HCT116 (cell line): ENCODE measurements at places on chromosomes 1 and 21. TPM values are rescaled to one million over a fixed set of nuclear protein-coding genes. Genes with fewer than 3 reads are reported as not detected.

The CHODL gene
- total RNA-seq = not detected

The TMEM183A gene
- 64.7 TPM for total RNA-seq

The ATP1A2 gene
- total RNA-seq = not detected

The MYBPH gene
- total RNA-seq = 0.22 TPM

The ARHGAP30 gene
- 0.39 TPM for total RNA-seq

The FAM43B gene
- total RNA-seq = not detected

The RBM11 gene
- not detected for total RNA-seq

The SLC22A15 gene
- total RNA-seq = 3.1 TPM

The TRNAU1AP gene
- total RNA-seq = 29.7 TPM

The TIAM1 gene
- 47.8 TPM for total RNA-seq

The REN gene
- 0.47 TPM for total RNA-seq

The TNFAIP8L2 gene
- not detected for total RNA-seq

The NDUFS5 gene
- 263 TPM for total RNA-seq

The DNALI1 gene
- total RNA-seq = 0.64 TPM

The TRNP1 gene
- total RNA-seq = 76.9 TPM

The CROCC gene
- 30.1 TPM for total RNA-seq

The CFHR4 gene
- total RNA-seq = not detected

The SDC3 gene
- 40.1 TPM for total RNA-seq

The SH2D5 gene
- total RNA-seq = 10.4 TPM

The CHI3L1 gene
- total RNA-seq = not detected

The IVL gene
- not detected for total RNA-seq

The PLXNA2 gene
- total RNA-seq = 0.89 TPM

The CTSK gene
- total RNA-seq = 3.5 TPM
